ENCODE measurements at places on chromosomes 2 and 18.

DNA sequence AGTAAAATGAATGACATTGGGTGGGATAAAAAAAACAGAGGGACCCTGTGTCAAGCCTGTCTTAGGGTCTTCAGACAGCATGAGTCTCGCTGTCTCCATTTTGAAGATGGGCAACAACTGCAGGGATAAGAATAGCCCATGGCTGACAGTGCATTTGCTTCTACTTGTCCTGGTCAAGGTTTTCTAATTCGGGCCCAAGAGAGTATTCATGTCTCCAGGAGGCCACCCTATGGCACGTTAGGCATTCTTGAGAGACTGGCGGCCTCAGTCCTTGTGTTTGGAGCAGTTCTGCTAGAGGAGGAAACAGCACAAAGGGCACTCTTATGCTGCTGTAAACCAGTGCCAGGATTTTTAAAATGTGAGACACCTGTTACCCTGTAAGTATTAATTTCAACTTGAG, 9.5 kb upstream of the MYL1 start:
- DNase-seq, result no peak

DNA sequence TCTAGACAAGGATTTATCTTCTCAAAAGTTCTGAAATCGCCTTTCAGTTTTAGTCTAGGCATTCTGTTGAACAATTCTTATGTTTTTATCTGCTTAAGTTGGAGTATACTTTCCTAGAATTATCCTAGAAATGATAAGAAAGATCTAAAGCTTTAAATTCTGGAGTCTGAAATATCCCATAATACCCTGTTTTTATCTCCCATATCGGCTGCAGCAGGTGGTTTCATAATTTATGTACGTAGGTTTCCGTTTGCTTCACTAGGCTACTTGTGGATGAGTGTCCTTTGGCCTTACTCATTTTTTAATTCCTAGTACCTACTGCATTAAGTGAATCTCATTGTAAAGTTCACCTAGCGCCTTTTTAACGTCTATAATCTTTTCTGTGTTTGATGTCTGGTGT, 58.5 kb upstream of the MGAT5 start:
- DNase-seq, result no peak

GRCh38 chr18:52130624-52131301, 209.2 kb upstream of the DCC start:
- DNase-seq, result no peak

GRCh38 chr18:3256693-3257626, 5.0 kb upstream of the MYL12B start:
- DNase-seq, result no peak

- DNase-seq, result no peak
These were observed 20.4 kb downstream of the PLA2R1 start for GRCh38 chr2:160042054-160042453.

DNA sequence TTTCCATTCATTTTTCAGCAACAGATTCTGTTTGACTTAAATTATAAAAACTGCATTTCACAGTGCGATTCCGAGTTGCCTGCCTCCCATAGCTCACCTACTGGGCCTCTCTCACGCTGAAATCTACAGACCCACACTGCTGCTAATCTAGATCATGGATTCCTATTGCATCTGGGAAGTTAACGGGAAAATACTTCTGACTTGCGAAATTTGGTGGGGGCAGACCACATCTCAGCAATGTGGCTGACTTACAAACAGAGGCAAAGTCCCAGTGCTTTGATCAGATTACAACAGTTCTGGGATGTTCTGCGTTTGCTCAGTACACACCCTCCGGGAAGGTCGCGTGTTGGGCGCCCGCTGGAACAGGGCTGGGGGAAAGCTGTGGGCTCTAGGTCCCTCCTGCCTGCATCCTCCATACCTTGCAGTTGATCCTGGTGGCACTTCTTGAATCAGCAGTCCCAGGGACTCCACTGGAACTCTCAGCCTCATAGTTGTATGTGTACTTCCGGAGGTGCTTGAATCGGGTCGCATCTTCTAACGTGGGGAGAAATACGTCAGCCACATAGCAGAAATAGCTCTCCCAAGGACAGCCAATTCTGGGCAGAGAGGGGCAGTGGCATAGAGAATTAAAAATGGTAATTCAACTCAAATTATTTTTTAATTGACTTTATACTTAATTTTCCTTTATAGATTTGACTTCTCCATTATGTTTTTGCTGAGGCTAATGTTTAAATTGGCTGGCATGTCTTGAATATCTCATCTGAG, 1.7 kb downstream of the APOB start:
- DNase-seq, result no peak

GRCh38 chr2:210268281-210268680, 43.0 kb upstream of the ACADL start:
- DNase-seq, result no peak

DNA sequence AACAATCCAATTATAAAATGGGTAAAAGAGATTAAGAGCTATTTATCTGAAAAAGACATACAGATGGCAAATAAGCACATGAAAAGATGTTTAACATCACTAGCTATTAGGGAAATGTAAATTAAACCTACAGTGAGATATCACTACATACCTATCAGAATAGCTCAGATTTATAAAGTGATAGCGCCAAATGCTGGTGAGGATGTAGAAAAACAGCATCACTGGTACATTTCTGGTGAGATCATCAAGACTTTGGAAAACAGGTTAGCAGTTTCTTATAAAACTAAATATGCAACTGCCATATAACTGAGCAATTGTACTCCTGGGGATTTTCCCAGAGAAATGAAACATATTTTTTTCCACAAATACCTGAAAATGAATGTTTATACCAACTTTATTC, 100.4 kb downstream of the ACOXL start:
- no peak for DNase-seq

DNA sequence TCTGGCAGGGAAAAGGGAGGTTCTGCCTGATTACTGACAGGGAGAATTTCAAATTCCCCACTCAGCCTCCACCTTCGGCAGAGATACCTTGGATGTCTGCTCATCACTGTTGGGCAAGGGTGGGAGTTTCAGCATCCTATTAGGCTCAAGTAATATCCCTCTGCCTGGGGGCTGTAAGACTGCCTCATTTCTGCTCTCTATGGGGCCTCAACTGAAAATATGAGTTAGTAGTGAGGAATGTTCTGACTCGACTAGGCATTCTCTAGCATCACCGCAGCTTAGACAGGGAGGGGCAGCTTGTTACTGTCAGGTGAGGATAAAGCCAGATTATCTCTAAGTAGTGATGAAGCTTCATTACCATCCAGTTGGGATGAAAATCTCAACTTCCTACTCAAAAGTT, 87.7 kb upstream of the LRP1B start:
- no peak for DNase-seq

- DNase-seq, result no peak
These were observed 107.1 kb upstream of the ODC1 start for GRCh38 chr2:10554961-10555809.

DNA sequence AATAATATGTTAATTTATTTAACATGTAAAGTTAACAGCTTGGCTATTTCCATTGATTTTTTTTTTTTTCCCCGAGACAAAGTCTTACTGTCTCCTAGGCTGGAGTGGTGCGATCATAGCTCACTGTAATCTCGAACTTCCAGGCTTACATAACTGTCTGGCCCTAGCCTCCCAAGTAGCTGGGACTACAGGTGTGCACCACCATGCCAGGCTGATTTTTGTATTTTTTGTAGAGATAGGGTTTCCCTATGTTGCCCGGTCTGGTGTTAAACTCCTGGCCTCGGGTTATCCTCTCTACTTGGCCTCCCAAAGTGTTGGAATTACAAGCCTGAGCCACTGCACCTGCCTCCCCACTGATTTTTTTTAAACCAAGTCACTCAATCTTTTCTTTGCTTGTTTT, 32.5 kb upstream of the KLHL14 start:
- no peak for DNase-seq

GRCh38 chr2:137316075-137316474, 550.7 kb downstream of the THSD7B start:
- DNase-seq, result no peak

- DNase-seq, result no peak
These were observed 31.9 kb downstream of the BMP10 start for GRCh38 chr2:68839260-68839833.

- DNase-seq, result no peak
These were observed 20.3 kb downstream of the TGOLN2 start for GRCh38 chr2:85307527-85307897.

DNA sequence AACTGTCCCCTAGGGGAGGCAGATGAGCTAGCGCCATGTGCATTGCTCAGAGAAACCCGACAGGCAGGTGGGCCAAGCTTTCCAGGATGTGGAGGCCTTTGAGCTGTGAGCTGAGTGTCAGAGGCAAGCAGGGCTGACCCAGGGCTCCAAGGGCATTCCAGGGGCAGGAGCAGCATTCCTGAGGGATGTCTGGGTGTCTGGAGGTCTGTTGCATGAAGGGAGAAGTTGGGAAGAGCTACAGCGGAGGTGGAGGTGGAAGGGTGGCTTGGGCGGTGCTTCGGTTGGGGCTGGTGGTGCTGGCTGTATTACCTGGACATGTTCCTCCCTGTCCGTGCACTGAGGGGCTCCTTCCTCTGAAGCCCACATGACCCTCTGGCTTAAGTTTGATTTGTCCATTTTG, 102.8 kb downstream of the RNF144A start:
- no peak for DNase-seq

DNA sequence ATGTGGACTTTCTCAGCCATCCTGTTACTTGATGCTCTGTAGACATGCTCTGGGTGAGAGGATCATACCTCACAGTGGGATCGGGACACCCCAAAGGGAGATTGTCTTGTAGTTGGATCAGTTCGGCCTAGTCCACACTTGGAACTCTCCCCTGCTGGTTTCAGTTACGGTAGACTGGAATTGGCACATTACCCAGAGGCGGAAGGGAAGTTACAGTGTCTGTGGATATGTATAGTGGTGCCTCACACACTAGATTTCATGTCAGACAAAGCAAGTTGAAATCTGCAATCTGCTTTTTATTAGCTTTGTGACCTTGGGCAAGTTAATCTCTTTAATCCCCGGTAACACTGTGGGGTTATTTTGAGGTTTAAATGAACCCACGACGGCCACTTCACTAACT, 16.2 kb upstream of the CTAGE1 start:
- DNase-seq, result no peak

GRCh38 chr2:229947544-229947943, 25.2 kb downstream of the FBXO36 start:
- no peak for DNase-seq

Measured in stimulated activated CD8-positive, alpha-beta memory T cell treated with anti-CD3 and anti-CD28 coated beads, Interleukin-4, amount 100 ng/mL, for 4 hours (primary cell).